Activated T-helper 1 cell treated with anti-CD3 and anti-CD28 coated beads, Interleukin-2, amount 50 U/mL, for 16 hours (primary cell): ENCODE measurements at places on chromosomes 2 and 18.

GRCh38 chr2:16623031-16623430 lies 42.6 kb downstream of the CYRIA start:
- no peak for DNase-seq

DNA sequence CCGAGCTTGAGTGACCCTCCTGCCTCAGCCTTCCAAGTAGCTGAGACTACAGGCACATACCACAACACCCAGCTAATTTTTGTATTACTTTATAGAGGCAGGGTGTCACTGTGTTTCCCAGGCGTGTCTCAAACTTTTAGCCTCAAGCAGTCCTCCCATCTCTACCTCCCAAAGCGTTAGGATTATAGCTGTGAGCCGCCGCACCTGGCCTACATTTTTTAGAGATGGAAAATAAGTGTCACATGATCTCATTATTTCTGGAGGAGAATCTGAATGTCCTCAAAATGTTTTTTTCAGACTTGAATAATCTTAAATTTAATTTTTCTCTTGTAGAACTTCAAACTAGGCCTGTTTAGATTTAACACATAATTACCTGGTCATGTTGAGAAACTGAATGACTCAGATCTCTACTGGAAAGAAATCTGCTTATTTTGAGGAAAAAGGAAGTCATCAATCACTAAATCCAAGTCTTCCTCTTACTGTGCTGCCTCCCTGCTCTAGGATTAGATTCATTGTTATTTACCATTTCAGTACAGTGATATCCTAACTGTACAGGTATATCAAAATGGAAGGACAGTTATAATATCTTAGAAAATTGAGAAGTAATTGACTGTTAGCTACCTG lies 92.4 kb downstream of the COX7A2L start:
- DNase-seq: no peak

- no peak for DNase-seq
Measured at GRCh38 chr2:200003444-200003843, 48.1 kb downstream of the MAIP1 start.

GRCh38 chr18:3110034-3110752 lies 97.2 kb upstream of the LPIN2 start:
- no peak for DNase-seq
